Ascending aorta (tissue), 2 donors: ENCODE measurements at places on chromosomes 2 and 18.

GRCh38 chr2:101364878-101365277, 22.4 kb downstream of the CREG2 start:
- DNase-seq = peak; percentile 30

DNA sequence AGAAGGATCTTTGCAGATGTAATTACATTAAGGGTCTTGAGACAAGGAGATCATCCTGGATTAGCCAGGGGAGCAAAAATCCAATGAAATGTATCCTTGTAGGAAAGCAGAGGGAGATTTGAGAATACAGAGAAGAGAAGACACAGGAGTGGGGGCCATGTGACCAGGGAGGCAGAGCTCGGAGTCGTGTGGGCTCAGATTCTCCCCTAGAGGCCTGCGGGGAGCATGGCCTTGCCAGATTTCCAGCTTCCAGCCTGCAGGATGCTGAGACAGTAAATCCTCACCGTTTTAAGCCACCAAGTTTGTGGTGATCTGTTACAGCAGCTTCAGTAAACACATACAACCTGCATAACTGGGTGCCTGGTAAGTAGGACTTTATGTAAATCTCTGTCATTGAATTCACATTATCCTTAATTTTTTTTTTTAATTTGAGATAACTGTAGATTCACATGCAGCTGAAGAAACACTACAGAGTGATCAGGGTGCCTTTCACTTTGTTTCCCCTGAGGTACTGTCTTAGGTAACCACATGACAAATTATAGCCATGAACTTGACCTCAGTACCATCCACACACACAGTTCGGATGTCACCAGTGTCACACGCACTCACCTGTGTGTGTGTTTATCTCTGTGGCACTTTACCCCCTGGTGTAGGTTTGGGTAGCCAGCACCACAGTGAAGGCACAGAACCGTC, 138.4 kb upstream of the HDAC4 start:
- no peak for DNase-seq

DNA sequence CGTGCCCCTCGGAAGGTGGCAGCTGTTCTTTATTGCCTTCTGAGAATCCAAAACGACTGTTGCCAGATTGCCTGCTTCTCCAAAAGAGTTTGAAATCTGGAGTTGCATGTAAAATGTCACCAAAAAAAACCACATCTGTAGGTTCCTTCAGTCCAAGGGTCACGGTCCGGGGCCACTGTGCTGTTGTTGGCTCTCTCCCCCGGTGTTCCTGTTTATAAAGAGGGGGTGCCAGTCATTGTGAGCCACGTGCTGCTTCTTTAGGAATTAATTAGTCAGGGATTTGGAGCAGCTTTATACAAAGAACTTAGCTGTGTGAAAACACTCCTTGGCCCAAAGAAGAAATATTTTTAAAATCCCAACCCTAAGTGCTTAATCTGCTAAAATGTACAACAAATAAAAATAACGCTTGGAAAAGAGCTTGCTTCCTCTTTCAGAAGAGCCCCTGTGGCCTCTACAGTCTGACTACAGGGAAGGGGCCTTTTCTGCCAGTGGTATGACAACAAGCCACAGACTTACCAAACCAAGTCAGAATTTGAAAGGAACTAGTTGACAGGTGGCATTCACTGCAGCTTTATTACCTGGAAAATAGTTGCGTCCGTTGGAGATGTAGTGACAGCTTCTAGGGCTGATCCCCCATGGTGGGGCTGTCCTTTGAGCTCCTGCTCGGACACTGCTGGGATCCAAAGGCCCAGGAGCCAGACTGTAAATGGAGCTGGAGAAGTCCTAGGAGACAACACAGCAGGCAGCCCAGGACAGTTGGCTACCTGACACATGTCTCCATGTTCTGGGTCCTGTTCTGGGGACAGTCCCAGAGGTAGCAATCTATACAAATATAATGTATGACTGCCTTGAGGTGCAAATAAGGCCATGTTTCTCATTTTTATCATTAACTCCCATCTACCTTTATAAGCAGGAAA, 84.5 kb upstream of the SLC1A4 start:
- no peak for DNase-seq

DNA sequence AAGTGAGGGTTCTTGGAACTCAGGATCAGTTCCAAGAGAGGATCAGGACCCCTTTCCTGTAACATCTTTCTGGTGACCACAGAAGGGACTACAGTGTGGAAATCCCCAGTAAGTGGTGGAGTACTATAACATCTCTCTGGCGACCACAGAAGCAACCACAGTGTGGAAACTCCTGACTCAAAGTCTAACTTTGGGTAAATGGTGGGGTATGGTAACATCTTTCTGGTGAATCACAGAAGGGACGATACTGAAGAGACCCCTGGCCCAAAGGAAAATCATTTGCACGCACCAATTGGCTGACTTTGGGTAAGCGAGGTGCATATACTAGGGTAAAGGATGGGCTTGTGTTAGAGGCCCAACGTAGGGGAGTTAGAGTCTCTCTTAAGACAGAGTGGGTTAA, 56.3 kb upstream of the GULP1 start:
- DNase-seq = no peak

DNA sequence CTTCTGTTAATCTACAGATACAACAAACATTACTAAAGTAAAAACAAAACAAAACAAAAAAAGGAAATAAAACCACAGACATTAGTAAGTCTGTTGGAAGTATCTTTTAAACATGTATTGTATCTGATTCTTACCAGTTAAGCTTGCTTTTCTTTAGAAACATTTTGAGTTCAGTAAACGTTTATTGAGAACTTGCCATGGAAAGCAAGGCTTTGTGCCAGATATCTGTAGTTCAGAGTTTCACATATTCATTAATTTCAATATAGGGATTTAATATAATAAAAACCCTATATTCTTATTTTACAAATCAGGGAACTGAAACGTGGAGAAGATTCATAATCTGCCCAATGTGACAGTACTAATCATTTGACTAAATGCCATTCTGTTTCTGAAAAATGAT, 1101.0 kb upstream of the GYPC start:
- DNase-seq = no peak

- DNase-seq = no peak
These were observed 113.0 kb downstream of the PIK3C3 start for GRCh38 chr18:42068030-42068429.

DNA sequence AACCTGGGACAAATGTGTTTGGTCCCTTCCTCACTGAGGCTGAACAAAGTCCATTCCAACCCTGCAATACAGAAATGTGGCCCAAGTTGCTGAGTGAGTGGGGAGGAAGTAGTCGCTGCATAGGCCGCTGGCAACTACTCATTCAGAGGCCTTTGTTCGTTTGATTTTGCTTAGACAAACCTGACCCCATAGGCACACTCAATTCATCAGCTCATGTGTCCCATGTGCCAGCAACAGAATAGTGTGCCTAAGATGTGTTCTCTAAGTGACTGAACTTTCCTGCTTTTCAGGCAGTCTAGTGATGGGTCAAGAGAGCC, 23.0 kb downstream of the PTPN18 start:
- no peak for DNase-seq

- DNase-seq = no peak
These were observed 219.3 kb upstream of the OSR1 start for GRCh38 chr2:19577723-19578122.

DNA sequence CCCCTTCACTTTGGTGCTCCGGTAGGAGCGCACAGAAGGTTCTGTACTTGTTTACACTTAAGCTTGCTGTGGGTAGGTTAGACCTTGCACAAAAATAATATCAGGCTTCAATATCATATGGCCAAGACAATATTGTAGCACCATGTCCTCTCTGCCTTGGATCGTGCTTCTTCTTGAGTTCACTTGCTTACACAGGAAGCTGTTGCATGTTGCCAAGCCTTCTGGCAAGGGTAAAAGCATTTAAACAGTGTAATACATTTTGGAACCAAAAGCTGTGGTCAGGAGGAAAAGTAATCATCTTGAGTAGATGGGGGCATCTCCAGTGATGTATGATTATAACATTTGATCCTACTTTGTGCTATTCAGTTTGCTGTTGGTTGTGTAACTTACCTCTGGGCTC, 197.5 kb downstream of the LTBP1 start:
- DNase-seq = no peak

DNA sequence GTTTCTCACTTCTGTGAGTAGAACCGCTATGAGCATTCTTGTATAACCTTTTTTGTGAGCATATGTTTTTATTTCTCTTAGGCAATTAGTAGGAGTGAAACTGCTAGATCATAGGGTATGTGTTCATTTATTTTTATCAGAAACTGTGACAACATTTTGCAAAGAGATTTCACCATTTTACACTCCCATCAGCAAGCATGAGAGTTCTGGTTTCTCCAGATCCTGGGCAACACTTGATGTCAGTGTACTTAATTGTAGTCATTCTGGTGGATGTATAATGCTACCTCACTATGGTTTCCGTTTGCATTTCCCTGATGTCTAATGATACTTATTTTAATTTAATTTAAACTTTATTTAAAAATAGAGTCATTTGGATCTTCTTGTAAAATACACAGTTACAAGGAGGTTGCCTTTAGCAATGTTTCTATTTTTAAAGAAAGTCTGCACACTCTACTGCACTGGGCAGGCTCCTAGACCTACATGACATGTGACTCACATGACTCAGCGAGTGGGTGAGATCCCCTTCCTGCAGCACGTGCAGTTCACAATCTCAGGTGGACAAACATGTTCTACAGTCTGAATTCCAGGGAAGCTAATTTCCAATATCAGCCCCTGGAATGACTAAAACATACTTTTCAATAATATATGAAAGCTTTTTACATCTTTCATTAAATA, 127.0 kb upstream of the BCL2L11 start:
- DNase-seq = no peak

- no peak for DNase-seq
These were observed 185.3 kb upstream of the SIX2 start for GRCh38 chr2:45194596-45194995.

DNA sequence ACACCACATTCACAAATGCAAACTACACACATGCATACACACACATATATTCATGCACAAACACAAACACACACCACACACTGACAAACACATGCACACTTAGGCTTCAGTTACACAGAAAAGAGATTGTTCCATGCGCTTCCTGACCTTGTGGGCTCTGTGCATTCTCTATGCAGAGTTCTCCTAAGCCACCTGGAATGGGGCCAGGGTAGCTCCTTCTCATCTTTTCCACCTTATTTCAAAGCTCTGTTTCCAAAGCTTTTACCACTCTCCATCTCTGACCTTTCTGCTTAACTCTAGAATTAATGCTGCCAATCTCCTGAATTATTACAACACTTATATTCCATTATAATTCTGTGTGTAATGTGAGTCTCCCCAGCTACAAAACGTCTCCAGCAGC, 522.3 kb upstream of the MYT1L start:
- DNase-seq = no peak

- DNase-seq = no peak
These were observed 19.5 kb downstream of the RALBP1 start for GRCh38 chr18:9494778-9495331.

DNA sequence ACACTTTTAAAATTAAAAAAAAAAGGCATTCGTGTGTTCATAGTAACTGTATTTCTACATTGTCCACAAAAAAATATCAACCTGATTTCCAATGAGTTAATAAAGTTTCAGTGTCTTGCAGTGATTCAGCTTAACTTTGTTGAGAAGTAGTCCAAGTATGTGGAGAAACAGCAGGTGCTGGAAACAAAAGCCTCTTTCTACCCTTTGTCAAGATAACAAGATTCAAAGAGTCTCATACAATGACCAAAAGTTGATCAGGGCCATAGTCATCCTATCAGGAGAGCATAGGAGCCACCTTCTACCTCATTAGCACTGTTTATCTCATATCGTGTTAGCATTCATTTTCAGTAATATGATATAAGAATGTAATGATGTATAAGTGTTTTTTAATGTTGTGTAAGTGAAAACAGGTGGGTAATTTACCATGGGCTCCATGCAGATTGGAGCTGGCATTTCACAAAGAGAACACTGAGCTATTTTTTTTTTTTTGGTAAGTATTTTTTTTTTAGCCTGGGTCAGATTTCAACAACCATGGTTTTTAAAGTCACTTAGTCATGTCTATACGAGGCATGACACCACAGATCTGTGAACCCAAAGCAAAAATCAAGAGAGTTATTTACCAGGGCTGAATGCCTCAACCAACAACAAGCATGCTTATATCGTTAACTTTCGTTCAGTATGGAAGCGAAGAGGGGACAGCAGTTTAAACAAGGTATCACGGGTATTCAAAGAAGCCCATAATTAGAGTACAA, 165.0 kb upstream of the ZNF521 start:
- no peak for DNase-seq

- DNase-seq = no peak
These were observed 136.5 kb upstream of the CDH20 start for GRCh38 chr18:61196750-61197149.

DNA sequence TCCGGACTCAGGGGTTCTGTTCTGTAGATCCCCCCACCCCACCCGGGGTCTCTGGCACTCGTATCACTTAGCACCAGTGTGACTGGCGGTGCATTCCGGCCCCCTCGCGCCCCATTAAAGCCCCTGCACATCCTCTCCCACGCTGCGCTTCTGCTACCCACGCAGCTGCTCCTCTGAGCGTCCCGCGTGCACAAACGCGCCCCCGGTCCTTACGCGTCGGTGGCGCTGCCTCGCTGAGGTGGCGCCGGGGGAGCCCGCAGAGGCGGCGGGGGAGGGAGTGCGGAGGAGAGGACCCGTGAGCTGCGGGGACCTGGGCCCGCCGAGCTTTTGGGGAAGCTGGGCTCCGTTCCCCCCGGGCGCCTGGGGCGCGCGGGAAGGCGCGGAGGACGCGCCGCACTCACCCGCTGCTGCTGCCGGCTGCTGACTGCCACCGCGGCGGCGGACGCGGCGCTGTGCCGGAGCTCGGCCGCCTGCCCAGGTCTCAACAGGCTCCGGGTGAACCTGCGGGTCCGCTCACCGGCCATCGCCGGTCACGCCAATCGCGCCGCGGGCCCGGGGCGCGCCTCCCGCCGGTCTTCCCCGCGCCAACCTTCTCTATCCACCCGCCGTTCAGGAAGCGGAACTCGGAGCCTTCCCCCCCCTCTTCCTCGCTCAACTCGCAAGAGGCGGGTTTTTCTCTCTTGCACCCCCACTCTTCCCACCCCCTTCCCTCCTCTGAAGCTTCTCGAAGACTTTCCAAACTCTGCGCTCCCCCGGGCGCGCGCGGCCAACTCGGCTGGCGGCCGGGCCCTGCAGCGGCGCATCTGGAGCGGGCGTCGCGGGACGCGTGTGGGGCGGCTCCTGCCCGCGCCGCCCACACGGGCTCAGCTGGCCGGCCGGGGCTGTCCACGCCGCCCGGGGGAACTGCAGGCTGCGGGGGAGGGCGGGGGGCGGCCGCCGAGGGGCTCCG, at the start of gene DOCK10:
TSS of gene DOCK10 (minus strand) at position 618 of the 949 bp plus-strand sequence. CDS start at position 524, 94 bp downstream.
- DNase-seq = no peak

DNA sequence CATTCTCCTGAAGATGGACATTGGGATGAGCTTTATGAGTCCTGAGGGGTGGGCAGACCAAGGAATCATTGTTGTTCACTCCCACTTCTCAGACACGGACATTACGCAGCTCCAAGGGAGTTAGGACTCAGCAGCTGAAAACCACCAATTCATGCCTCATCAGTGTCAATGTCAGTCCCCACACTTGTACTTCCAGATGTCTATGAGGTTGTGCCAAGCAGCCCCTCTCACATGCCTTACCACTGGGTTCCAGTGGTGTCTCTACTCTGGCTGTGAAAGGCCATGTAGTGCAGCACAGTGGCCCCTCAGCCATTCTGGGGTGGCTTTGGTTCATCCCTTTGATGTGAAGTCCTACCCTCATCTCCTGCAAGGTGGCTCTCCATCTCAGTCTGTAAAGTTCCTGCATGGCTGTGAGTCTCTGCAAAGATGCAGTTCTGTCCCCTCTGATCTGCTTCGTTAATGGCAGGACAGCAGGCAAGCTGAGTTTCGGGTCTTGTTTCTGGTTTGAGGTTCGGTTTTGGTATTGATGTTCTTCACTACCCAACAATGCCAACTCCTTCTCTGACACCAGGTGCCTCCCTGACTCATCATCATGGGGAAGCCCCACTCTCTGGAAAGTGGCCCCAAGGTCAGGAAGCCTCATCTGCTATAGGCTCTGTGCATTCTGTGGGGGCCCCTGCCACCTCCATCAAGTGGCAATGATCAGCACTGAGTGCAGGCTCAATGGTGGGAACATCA, 14.0 kb upstream of the COL6A3 start:
- peak; percentile 48 for DNase-seq
